Bronchus fibroblast of lung (primary cell): ENCODE measurements at places on chromosomes 2 and 18. TPM values are rescaled to one million over a fixed set of nuclear protein-coding genes. Genes with fewer than 3 reads are reported as not detected.

TUBB8B gene
- not detected in 2 replicates for total RNA-seq

UGT1A7 gene
- not detected in 2 replicates for total RNA-seq

CCDC121 gene
- 1.0 and 1.2 TPM in 2 replicates for total RNA-seq

UGT1A6 gene
- not detected in 2 replicates for total RNA-seq

CCDC85A gene
- 0.15 and 0.34 TPM in 2 replicates for total RNA-seq

CRIM1 gene
- total RNA-seq = 105 and 124 TPM in 2 replicates

TMEM169 gene
- total RNA-seq = 0.45 and 1.0 TPM in 2 replicates

MYCN gene
- not detected in 2 replicates for total RNA-seq

IL1R1 gene
- 37.0 and 38.8 TPM in 2 replicates for total RNA-seq

CXCR4 gene
- total RNA-seq = not detected in 2 replicates

SRD5A2 gene
- not detected in 2 replicates for total RNA-seq

LYPD6B gene
- total RNA-seq = under 0.01 TPM in 1 of 2 replicates, not detected in the other

AQP4 gene
- not detected in 2 replicates for total RNA-seq

OST4 gene
- 475 and 505 TPM in 2 replicates for total RNA-seq

CRACDL gene
- under 0.01 TPM in 1 of 2 replicates, not detected in the other for total RNA-seq

RTP5 gene
- total RNA-seq = not detected in 2 replicates

CPLX4 gene
- not detected in 2 replicates for total RNA-seq

RAB27B gene
- 1.3 and 3.6 TPM in 2 replicates for total RNA-seq

SCYGR4 gene
- total RNA-seq = not detected in 2 replicates

RRM2 gene
- total RNA-seq = 140 and 186 TPM in 2 replicates

AQP12A gene
- total RNA-seq = not detected in 2 replicates

STARD6 gene
- 0.15 and 0.34 TPM in 2 replicates for total RNA-seq
